ENCODE measurements at places on chromosomes 16 and 17.

DNA sequence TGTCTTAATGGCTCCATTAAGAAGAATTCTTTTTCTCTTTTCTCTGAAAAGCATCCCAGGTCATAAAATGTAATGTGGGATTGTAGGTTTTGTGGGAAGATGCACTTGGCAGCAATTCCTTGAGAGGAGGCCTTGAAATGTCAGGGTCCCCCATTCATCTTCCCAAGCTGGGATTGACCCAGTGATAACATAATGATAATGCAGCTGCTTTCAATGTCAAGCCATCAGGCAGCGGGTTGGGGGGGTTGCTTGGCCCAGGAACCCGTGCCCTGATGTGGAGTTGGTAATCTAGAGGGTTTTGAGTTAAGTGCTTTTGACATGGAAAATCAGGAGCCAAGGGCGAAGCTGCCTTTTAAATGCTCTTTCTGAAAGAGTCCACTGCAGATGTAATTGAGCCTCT is 484.0 kb downstream of the WWOX start:
- no peak for DNase-seq

- DNase-seq = no peak
These were observed 2.1 kb downstream of the SAMD14 start for GRCh38 chr17:50127697-50128361.

DNA sequence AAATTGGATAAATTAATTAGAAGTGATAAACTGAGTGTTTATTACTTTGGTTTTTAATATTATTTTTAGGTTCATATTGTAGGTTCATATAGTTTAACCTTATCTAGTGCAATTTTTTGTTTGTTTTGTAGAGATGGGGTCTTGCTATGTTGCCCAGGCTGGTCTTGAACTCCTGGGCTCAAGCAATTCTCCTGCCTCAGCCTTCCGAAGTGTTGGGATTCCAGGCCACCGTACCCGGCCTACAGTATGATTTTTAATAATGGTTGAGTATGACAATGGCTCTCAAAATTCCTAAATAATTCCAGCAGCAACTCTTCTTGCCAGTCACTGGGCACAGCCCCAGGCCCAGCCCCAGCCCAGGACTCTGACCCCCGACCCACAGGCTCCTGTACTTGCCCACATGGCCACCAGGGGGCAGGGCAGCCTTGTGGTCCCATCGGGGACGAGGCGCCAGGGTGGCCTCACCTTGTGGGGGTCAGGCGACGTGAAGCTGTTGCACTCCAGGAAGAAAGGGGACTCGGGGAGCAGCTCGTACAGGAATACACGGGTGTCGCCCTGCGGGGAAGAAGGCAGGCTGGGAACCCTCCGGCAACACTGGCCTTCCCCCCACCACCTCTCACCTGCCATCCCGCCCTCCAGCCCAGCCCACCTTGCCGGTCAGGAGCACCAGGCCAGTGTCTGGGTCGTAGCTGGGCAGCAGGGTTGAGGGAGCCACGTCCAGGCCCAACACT is 7.9 kb upstream of the PAM16 start:
- DNase-seq = peak; percentile 57

GRCh38 chr17:59369031-59369975 is 37.8 kb downstream of the YPEL2 start:
- no peak for DNase-seq

DNA sequence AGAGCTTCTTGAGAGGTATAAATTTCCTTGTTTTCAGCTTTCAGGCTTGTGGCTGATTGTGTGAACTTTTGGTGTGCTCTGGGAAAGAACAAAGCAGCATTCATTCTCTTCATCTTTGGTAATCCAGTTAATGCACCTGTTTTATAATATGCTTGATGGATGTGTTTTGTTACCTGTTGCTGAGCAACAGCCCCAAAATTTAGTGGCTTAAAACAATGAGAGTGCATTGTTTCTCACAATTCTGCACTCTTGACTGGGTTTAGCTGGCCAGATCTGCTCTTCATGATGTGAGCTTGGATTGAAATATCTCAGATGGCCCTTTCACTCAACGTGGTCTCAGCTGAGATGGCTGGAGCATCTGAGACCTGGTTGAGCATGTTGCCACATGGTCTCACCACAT is 58.7 kb upstream of the NOL11 start:
- DNase-seq = no peak

- DNase-seq = no peak
These were observed 100.2 kb downstream of the SYCE1L start for GRCh38 chr16:77299395-77299794.

DNA sequence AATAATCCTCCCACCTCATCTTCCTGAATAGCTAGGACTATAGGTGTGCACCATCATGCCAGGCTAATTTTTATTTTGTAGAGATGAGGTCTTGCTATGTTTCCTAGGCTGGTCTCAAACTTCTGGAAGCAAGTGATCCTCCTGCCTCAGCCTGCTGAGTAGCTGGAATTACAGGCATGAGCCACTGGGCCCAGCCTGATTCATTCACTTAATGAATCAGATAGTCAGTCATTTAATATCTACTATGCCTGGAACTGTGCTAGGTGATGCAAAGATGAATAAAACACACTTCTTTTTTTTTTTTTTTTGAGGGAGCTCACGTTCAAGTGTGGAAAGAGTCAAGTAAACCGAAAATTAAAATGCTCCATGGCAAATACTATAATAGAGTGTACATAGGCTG is 39.4 kb downstream of the EFCAB13 start:
- no peak for DNase-seq

GRCh38 chr16:51048544-51048943 is 102.5 kb downstream of the SALL1 start:
- DNase-seq = no peak

- DNase-seq = no peak
These were observed 160.9 kb upstream of the CDH5 start for GRCh38 chr16:66205287-66206231.

GRCh38 chr16:4792951-4793513 is 2.1 kb upstream of the SMIM22 start:
- no peak for DNase-seq

GRCh38 chr17:28985950-28986713 is 19.7 kb downstream of the SEZ6 start:
- DNase-seq = no peak

DNA sequence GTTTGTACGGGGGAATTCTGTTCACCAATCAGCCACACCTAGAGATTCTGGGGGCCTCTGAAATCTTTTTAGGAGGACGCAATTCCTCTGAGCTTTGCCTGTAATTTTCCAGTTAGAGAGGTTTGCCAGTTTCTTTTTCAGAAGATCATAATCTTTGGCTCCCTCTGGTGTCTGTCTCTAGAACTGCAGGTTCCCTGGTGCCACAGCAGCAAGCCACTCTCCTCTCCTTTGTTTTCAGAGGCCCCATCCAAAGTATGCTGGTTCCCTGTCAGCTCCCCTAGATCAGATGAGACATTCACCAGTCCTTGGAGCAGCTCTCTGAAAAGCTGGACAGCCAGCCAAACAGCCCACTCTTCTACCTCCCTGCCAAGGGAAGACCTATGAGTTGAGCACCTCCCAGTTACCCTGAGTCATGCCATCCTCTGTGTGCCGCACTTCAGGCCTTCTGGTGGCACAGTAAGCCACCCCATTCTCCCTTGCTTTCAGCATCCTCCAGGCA is 36.1 kb downstream of the RNF112 start:
- peak; percentile 81 for DNase-seq
